HTR-8/SVneo (cell line): ENCODE measurements at places on chromosomes 2 and 18.

- no peak for DNase-seq
Measured at GRCh38 chr2:131056204-131056931, 36.9 kb downstream of the FAM168B start.

- no peak for DNase-seq
Measured at GRCh38 chr2:111632661-111633060, 251.3 kb downstream of the ANAPC1 start.

GRCh38 chr2:149692961-149693396, 105.4 kb upstream of the MMADHC start:
- no peak for DNase-seq

DNA sequence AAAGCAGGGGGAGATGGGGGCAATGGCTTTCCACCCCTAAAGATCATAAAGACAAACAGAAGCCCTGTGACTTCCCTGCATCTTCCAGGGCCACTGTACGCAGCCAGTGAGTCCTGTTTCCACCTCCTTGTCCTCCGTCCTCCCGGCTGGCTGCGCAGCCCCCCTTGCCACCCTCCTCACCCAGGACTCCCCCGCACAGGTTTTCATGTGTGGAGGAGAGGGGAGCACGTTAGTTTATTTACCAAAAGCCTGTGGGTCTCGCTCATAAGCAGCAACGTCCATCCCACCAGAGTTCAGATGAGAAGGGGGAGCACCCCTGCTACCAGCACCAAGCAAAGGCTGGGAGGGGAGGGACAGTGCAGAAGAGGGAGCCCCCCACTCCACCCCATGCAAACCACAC, 11.7 kb downstream of the CYP26B1 start:
- DNase-seq, result no peak

DNA sequence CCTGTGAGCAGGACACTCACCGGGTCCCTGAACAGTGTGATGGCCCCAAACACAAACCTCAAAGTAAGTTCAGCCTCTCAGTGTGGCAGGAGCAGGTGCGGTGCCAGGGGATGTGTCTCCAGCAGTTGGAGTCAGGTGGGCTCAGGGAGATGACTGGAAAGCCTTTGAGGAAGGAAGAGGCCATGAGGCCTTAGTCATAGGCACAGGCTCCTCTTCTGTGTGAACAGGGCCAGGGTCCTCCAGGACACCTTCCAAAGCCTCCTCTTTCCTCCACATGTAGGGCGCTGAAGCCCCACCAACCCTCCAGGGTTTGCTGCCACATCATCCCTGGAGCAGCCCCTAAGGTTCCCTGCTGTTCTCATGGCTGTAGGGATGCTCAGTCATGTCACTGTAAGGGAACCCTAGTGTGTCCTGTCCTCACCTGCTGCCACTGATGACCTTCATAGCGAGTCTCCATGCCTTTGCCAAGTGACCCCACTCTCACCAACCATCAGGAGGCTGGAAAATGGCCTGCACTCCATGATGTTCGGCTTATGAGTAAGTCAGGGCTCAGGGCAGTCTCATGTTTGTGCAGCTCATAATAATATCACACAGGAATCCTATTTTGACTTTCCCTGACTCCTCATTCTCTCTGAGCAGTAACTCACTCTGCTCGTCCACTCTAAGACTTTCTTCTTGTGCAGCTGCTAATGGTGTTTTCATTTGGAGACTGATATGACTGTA, 1152.9 kb downstream of the RPIA start:
- DNase-seq, result no peak

- no peak for DNase-seq
Measured at GRCh38 chr2:226780431-226780830, 19.2 kb downstream of the IRS1 start.
